ENCODE measurements at places on chromosomes 6 and 20. TPM values are rescaled to one million over a fixed set of nuclear protein-coding genes. Genes with fewer than 3 reads are reported as not detected.

GRCh38 chr6:34004706-34005105, 141.2 kb downstream of the GRM4 start:
- no peak for DNase-seq

DNA sequence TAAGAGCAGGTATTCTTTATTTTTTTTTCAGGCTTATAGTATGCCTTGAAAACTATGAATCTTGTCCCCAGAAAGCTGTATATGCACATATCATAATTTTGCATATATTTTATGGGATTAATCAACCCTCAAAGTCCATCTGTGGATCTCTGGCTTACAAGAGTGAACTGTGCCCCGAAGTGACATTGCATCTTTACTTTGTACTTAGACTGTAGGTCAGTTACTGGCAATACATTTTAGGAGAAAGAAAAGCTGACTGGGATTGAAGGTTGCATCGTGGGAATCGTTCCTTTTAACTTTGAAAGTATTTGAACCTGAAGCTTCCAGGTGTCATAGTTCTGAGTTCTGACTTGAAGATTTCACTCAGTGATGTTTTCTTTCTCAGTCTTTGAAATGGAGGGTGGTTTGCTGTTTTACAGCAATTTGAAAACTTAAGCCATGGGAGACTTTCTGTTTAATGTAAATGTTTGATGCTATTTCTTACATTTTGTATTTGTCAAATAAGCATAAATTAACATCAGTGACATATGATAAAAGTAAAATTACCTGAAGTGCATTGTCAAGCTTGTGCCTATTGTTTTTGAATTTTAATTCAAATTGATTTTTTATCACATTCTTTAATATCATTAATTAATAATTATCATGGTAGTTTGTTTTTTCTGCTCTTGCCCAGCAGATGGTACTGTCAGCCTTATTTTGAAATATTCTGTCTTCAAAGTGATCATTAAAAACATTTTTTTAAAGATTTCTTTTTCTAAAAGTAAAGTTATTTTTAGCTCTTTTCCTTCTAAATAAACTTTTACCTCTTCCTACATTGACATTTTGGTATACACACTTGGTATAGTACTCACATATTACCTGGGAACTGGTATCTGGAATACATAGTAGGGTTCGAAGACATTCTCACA, 29.0 kb downstream of the L3MBTL3 start:
- no peak for DNase-seq

- no peak for DNase-seq
Observed at GRCh38 chr6:139539852-139540251, 165.4 kb upstream of the CITED2 start.

DNA sequence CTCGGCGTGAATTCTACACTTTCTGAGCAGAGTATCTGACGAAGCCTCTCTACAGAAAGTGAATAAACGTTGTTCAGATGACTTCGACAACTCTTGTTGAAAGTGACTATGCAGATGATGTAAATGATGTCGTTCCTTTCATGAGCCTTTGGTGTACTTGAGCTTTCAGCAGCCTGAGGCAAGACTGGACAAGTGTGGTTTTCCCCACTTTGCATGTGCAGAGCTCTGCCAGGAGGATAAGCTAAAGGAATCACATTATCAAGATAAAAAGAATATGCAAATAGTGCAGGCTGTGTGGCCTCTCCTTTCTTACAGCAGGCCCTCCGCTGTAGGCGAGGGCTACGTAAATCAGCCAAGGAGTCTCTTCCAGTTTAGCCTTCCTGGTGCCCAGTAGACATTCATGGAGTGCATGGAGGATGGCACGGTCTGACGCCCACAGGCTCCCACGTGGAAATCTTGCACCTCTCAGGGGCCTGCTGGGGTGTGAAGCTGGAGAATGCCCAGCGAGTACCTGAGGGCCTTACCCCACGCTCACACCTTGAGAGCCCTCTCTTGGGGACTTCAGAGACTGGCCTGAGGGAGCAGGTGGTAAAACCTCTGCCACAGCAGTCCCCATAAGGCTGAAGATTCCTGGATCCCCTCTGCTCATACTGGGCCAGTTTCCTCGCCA, 54.9 kb downstream of the RPP40 start:
- no peak for DNase-seq

The PSORS1C2 gene
- total RNA-seq = not detected
